ENCODE measurements at places on chromosomes 16 and 17.

GRCh38 chr16:2091547-2092255 lies 43.9 kb downstream of the TSC2 start:
- DNase-seq: no peak

DNA sequence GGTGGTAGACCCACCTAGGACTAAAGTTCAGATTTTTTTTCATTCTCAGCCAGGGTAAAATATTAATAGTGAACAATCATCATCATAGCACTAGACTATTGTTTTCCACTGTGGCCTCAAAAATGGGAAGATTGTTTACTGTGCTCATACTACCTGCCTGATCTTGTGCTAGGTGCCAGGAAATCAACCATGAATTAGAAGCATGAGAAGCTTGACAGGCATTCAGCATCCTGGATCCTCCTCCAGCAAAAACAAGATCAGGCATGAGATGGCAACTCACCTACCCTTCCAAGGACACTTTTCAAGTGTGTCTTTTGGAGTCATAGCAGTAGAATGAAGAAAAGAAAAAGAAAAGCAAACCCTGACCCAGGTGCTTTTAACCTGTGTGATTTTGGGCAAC lies 174.2 kb downstream of the CYLD start:
- no peak for DNase-seq

GRCh38 chr17:57270801-57271245 lies 14.5 kb downstream of the MSI2 start:
- no peak for DNase-seq

DNA sequence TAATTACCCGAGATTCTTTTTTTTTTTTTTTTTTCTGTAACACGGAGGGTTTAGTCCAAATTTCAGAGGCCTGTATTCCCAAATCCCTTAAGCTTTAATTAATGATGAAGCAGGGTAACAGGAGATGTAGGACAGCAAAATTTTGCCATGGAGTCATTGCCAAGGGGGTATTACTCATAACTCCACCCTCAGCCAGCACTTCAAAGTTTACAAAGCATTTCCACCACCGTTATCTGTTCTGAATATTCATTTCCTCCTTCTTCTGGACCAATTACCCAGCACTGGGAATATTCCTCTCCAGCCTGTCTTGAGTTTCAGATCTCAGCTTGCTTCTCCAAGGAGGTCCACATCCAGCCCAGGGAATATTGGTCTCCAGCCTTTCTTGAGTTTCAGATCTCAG lies 747.5 kb upstream of the EEF2KMT start:
- no peak for DNase-seq

DNA sequence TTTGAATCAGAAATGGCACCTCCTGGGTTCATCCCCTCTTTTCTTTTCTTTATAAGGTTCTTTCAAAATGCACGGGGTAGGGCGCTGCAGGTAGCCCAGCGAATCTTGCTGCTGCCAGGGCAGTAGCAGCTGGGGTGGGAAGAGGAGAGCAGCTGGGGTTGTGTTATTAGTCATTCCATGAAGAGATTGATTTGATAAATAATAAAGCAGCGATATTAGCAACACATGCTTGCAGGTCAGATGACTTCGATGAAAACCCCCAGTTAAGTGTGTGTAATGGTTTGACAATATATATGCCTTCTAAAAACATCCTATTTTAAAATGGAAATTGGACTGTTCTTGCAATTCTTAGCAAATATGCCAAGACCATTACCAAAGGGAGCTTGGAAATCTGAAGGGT lies 200.7 kb downstream of the CCDC182 start:
- peak; percentile 89 for DNase-seq

- no peak for DNase-seq
Observed at GRCh38 chr16:49474741-49475140, 101.1 kb downstream of the C16orf78 start.

Data from NCI-H1092 treated with DMSO at 0.1 percent for 48 hours (cell line).